ENCODE measurements at places on chromosomes 5 and 9.
A peak's percentile ranks its signal among the peaks of the same experiment; 100 is the strongest.

- no peak for DNase-seq
These were observed 86.4 kb upstream of the MINAR2 start for GRCh38 chr5:129661366-129662035.

DNA sequence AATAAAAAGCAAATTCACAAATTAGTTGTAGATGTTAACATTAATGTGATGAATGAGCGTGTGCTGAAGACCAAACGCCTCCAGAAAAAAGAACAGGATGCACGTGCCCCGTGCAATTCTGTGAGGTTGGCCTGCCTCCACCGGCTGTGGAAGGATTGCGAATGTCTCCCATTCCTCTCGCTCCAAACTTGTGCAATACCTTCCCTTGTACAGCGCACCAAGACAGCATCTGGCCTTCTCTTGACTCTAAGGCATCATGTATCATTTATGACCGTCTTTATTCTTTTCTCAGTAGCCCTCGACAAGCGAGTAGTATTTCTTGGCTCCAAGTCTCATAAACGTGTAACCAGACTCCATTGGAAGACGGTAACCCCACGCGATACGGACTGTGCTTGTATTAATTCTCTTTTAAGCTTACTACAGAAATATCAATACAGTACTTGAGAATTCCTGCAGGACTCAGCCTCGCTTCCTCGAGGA lies 1.5 kb upstream of the TESK1 start:
- peak; percentile 26 for DNase-seq

DNA sequence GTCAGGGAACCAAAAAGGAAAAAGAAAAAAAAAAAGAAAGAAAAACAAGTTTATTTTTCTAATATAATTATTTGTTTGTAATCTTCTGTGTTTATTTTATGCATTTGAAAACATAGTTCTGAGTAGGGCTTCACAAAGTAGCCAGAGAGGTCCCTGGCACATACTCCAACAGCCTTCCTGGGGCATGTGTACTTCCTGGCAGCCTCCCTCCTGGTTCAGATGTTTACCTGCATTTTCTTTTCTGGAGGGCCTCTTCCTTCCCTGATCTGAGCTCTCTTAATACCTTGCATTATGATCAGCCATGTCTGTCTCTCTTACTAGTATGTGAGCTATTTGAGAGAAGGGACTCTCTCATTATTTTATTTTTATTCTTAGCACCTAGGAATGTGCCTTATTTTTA lies 361.8 kb downstream of the KDM4C start:
- DNase-seq = no peak

DNA sequence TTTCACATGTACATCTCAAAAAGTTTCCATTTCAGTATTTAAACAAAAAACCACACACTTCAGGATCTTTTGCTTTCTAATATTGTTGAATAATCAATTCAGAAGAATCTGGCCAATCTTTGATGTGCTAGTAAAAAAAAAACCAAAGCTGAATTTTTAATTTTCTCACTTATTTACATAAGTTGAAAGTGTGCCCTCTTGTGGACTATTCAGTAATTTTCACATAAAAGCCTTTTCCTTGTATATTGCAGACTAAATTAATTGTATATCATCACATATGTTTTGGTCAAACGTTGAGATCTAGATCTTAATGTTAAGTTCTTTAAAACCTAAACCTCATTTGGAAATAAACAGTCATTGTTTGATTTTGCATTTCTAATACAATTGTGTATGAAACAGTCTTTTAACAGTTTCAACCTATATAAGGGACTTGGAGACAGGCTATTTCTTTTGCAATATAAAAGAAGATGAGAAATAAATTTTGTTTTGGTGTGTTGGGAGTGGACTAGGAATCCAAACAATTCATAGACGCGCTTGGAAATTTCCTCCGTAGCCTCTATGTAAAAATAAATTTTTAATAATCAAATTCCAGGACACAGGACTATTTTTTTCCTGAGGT lies 68.1 kb downstream of the NIPBL start:
- DNase-seq = no peak

GRCh38 chr5:103582364-103582763 lies 19.8 kb upstream of the NUDT12 start:
- no peak for DNase-seq

- DNase-seq = no peak
These were observed 53.3 kb downstream of the AOPEP start for GRCh38 chr9:94779693-94780290.

GRCh38 chr5:122030251-122030650 lies 47.8 kb downstream of the LOX start:
- DNase-seq = no peak

DNA sequence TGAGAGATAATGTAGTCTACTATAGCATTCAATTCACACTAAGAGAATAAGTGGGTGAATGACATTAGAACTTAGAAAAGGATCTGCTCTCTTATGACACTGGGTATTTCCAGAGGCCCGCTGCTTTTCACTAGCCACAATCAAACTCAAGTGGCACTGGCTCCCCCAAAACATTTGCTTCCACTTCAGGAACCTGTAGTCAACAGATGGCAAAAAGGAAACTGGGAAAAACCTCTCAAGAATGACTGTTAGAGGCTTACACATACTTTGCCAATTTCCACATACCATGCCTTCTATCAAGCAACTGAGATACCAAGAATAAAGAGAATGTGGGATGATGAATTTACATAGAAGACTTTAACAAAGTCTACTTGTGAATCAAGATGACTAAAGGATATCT lies 11.2 kb downstream of the POC5 start:
- no peak for DNase-seq

Measured in activated T-cell treated with anti-CD3 and anti-CD28 coated beads, Interleukin-2, amount 50 U/mL, for 72 hours (primary cell).